ENCODE measurements at places on chromosomes 1 and 21.

- DNase-seq = no peak
Observed at GRCh38 chr1:59831529-59831928, 16.8 kb downstream of the HOOK1 start.

DNA sequence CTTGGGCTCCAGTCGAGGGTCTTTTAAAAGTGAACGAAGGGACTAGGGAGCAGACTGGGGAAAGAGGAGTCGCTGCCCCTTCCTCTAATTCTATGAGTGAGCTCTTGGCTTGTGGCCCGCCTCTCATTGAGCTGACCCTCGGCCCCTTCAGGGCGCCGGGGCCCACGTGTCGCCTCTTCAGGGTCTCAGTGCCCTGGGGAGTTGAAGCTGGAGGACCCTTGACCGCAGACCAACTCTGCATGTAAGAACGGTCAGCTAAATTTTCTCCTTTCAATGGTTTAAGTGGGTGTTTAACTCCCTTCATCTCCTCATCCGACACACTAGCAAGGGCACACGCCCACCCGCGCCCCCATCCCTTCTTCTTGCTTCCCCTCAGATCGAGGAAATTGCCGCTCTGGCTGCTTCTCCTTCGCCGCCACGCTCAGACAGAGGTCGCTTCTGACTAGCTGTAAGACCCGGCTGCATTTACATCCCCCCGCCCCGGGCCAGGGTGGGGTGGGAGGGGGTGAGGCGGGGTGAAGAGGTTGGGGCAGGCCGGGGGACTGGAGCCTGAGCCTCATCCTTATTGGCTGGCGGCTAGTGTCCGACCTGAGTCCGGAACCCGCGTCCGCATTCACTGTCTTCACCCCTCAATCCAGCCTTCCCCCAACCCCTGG lies 10.9 kb downstream of the NR5A2 start:
- no peak for DNase-seq

GRCh38 chr1:24459551-24460266 lies 42.9 kb upstream of the RCAN3 start:
- no peak for DNase-seq

GRCh38 chr1:156599811-156600210 lies 1.5 kb downstream of the GPATCH4 start:
- DNase-seq = no peak

GRCh38 chr1:39404876-39405275 lies 86.6 kb upstream of the BMP8A start:
- no peak for DNase-seq

- DNase-seq = no peak
Observed at GRCh38 chr1:89060091-89060490, 4.9 kb downstream of the GBP1 start.

GRCh38 chr1:55478742-55479141 lies 263.6 kb upstream of the USP24 start:
- no peak for DNase-seq

DNA sequence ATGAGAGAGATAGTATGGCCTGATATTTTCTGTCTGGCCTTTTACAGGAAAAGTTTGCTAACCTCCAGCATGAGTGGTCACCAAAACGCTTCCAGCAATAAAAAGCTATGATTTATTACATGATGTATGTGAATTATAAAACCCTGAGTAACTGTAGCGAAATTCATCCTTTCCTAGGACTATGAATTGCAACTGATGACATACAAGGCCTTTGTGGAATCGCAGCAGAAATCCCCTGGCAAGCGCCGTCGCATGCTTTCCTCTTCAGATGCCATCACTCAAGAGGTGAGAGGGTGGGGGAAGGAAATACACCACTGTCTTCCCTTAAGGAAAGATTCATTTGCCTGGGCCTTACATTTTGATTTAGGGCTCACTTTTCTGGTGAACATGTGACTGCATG lies 117.9 kb downstream of the MACF1 start:
- DNase-seq = no peak

DNA sequence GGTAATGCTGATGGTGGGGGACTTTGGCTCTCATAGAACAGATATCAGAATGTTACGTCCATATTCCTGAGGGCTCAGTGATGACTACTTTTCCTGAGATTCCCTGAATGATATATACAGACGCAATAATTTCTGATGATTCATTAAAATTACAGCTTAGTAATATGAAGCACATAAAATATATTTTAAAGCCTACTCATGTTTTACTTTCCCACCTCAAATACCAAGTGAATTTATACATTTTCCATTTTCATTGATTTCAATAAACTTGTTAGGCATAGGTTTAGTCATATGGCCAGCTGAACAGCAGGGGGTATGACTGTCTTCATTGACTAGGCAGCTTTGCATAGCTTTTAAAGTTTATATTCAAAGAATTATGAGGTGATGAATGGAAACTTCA lies 26.2 kb upstream of the PDC start:
- no peak for DNase-seq

GRCh38 chr21:17793246-17794123 lies 25.7 kb downstream of the C21orf91 start:
- no peak for DNase-seq

- DNase-seq = no peak
Observed at GRCh38 chr1:5688081-5689077, 303.8 kb downstream of the NPHP4 start.

GRCh38 chr1:197519741-197520334 lies 251.8 kb downstream of the CRB1 start:
- DNase-seq = no peak

GRCh38 chr1:10644307-10645128 lies 151.9 kb downstream of the CASZ1 start:
- DNase-seq = no peak

DNA sequence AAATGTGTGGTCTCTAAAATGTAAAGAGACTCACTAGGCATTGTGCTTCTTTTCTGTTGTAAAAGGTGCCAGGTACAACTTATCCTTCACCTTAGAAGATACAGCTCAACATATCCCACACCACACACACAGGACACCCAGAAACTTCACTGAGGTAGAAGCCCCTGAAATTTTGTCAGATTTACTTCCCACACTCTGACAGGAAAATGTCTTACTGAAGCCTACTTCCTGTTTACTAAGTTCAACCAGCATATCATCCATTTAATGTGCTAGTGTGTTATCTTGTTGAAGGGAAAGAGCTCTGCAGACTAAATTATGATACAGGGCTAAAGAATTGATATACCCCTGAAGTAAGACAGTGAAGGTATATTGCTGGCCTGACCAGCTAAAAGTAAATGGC lies 39.9 kb upstream of the INSL5 start:
- no peak for DNase-seq

- DNase-seq = peak; percentile 33
Observed at GRCh38 chr1:34460193-34460592, 283.5 kb downstream of the C1orf94 start.

DNA sequence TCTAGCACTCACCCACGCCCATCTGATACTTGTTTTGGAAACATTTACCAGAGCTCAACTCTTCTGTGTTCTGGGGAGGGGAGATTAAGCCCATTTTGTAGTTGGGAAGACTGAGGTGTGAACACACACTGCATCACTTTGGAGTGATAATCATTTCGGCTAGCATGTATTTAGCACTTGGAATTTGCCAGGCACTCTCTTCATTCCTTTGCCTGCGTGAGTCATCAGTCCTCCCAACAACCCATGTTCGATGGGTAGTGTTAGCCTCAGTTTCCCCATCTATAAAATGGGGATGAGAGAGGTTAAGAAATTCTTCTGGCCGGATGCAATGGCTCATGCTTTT lies 182.8 kb upstream of the TMEM51 start:
- no peak for DNase-seq

GRCh38 chr1:41780916-41781315 lies 137.8 kb downstream of the HIVEP3 start:
- DNase-seq = no peak

DNA sequence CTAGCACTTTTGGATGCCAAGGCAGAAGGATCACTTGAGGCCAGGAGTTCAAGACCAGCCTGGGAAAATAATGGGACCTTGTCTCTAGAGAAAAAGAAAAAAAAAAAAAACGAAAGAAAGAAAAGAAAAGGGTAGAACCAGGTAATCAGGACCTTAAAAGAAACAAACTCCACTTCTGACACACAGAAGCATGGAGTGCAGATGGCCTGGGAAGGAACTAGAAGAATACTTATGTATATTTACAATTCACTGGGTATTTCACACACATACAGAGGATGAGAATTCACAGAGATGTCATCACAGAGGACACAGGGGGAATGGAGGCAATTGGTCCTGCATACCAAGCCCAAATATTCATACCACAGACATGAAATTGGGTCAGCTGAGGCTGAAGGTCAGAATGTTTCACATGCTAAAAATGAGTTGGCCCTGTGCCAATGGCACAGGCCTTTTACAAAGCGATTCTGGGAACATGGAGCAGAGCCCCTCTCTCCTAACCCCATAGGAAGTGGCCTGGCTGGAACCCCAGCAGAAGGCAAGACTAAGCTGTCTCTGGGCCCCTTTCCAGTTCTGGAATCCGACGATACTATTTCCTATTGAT lies 4.4 kb downstream of the B4GALT3 start:
- no peak for DNase-seq

DNA sequence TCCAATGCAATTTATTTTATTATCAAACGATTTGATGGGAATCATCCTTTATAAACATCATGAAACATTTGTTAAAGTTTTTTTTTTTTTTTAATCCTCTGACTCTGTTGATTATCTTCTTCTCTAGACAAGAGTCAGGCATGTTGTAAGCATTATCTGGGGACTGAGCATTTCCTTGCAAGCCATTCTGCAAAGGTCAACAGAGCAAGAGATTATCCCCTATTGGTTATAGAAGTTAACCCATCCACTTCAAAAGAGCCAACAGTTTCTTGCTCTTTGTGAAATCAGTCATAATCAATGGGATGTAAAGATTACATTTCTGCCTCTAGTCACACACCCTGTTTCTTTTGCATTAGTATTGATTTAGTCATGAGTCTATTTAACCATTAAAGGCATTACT lies 368.8 kb upstream of the ADGRL4 start:
- DNase-seq = no peak

GRCh38 chr1:51303751-51304251 lies 26.6 kb downstream of the TTC39A start:
- DNase-seq = no peak

- no peak for DNase-seq
Observed at GRCh38 chr1:53556657-53557227, 97.5 kb downstream of the DMRTB1 start.

DNA sequence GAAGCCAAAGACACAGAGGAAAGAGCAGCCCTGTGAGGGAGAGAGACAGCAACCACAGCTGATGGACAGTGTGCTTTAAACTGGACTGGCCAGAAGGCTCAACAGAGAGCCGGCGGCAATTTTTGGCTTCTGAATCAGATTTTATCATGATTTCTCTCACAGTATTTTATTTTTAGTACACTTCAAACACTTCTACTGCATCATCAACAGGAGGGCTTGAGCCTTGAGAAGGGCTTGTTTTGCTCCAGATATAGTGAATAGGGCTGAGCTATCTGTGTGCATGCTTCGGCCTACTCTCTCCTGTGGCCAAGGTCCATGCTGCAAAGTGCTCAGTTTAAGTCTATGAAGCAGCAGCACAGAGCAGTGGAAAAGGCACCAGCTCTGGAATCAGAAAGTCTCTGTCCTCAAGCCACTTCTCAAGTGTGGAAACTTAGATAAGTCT lies 33.3 kb downstream of the ADCY10 start:
- no peak for DNase-seq

GRCh38 chr1:56196839-56197238 lies 382.5 kb downstream of the PLPP3 start:
- DNase-seq = no peak

GRCh38 chr1:191460234-191460633 lies 698.0 kb upstream of the RGS18 start:
- no peak for DNase-seq

DNA sequence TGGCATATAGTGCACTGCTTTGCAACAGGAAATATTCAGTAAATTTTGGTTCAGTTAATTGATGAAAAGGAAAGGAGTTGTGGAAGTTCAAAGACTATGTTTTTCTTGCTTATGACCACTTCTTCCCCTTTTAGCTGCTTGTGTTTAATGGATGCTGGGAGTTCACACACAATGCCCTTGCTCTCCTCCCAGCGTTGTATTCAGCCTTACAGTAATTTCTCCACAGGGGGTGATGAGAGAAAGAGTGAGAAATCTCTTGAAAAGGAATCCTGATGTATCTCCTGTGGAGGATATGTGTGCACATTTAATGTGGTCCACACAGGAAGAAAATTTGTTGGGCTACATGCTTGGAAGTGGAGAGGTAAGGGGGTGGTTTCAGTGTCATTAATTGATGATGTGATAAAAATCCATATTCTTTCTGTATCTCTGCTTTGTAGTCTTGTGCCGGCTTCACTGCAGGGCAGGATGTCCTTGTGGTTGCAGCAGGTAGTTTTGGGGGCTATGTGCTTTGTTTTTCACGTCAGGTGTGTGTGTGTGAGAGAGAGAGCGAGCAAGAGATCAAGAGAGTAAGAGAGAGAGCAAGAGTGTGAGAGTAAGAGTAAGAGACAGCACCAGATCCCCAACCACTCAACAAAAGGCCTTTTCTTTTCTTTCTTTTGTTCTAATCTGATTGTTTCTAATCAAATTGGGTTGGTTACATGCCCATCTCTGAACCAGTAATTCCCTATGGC lies 204.4 kb downstream of the RWDD3 start:
- no peak for DNase-seq

- DNase-seq = no peak
Observed at GRCh38 chr1:18555036-18555435, 74.3 kb downstream of the KLHDC7A start.

GRCh38 chr1:45205011-45205909 lies 1.1 kb downstream of the ZSWIM5 start:
- DNase-seq = peak; percentile 18

DNA sequence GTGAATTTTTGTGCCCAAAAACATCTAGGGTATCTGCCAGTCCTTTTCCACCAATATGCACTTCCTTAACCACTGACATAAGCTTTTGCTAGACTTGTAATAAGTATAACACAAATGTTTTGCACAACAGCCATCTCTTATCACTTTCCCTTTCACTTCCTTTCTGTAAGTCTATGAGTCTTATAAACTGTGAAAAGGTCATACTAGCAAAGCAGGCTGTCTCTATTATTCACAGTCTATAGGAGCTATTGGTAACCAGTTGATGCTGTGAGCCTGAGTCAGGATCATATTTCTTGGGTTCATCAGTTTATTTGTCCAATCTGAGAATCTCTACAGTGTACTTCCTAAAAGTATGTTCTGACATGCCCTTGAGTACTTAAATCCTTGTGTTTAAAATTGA lies 172.6 kb downstream of the CHRM3 start:
- no peak for DNase-seq

- peak; percentile 81 for DNase-seq
Observed at GRCh38 chr1:54800899-54801759, at the start of gene TTC22. TSS of gene TTC22 (minus strand) at chr1:54801323. CDS start at chr1:54801163, 160 bp downstream.

- no peak for DNase-seq
Observed at GRCh38 chr1:9553736-9554144, 14.5 kb downstream of the SLC25A33 start.
